ENCODE measurements at places on chromosomes 7 and 10.
A peak's percentile ranks its signal among the peaks of the same experiment; 100 is the strongest.

- no peak for DNase-seq
These were observed 63.5 kb downstream of the COBL start for GRCh38 chr7:51253157-51253556.

GRCh38 chr10:95476469-95477174 is 84.5 kb downstream of the SORBS1 start:
- no peak for DNase-seq

GRCh38 chr7:95517870-95518269 is 32.1 kb downstream of the ASB4 start:
- no peak for DNase-seq

DNA sequence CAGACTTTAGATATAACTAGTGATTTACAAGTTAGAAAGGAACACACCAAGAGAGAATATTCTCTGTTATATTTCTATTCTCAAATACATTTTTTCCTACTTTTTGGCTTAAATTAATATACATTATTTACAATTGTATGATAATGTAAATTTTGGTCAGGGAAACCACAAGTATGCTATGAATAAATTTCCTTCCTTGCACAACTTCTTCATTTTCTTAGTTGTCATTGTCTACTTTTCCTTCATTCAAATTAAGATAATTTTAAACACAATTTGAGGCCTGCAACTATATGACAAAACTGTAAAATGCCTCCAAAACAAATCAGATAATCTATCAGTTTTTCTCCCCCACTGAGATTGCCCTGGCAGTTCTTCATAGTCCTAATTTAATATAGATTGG is 131.3 kb downstream of the CDK14 start:
- no peak for DNase-seq

DNA sequence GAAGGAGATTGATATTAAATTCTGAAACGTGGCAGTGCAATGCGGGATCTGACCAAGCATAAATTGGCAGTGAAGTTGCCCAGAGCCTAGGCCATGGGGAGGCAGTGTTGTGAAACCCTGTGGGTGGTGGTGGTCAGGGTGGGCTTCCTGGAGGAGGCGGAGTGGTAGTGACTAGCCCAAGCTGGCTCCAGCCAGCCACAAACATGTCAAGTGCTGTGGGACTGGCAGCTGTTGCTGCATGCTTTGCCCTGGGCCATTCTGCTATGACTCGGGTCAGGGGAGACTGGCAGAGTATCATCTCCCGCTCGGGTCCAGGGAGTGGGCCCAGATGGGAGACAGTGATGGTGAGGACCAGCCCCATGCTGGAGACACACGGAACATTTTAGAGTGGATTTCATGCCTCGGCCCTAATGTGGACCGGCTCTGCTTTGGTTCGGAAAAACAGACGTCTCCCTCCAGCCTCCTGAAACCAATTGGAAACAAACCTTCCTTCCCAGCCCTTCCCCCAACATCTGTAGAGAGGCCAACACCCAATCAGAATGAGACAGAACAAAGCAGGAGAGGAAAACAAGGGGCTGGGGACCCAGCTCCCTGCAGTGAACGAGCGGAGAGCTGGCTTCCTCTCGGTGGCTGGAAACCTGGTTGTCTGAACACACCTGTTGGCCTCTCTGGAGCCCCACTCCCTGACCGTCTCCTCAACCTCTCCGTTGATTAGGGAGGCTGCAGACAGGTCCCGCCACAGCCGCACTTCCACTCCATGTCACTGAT is 58.2 kb downstream of the TMEM270 start:
- DNase-seq: no peak

DNA sequence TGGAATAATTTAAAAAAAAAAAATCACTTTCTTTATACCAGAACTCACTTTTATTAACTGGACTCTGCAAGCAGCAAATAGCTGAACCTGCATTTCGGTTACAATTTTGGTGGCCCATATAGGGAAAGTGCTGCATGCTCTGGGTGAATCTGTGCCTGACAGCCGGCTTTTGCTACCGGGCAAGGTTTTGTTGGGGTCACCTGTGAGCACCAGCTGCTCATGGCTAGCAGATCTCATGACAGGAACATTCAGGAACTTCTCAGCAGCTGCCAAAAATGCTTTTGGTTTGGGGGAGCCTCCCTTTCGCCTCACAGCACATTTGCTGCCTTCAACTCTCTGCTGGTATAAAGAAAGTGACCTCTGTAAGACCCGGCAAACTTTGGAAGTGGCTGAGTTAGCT is 13.2 kb upstream of the CREB3L2 start:
- no peak for DNase-seq

- DNase-seq: no peak
These were observed 62.8 kb upstream of the PRKCQ start for GRCh38 chr10:6642876-6643275.

- no peak for DNase-seq
These were observed 157.9 kb upstream of the ZMIZ1 start for GRCh38 chr10:78910886-78911285.

- no peak for DNase-seq
These were observed 5.8 kb downstream of the ZNF365 start for GRCh38 chr10:62380016-62380415.

DNA sequence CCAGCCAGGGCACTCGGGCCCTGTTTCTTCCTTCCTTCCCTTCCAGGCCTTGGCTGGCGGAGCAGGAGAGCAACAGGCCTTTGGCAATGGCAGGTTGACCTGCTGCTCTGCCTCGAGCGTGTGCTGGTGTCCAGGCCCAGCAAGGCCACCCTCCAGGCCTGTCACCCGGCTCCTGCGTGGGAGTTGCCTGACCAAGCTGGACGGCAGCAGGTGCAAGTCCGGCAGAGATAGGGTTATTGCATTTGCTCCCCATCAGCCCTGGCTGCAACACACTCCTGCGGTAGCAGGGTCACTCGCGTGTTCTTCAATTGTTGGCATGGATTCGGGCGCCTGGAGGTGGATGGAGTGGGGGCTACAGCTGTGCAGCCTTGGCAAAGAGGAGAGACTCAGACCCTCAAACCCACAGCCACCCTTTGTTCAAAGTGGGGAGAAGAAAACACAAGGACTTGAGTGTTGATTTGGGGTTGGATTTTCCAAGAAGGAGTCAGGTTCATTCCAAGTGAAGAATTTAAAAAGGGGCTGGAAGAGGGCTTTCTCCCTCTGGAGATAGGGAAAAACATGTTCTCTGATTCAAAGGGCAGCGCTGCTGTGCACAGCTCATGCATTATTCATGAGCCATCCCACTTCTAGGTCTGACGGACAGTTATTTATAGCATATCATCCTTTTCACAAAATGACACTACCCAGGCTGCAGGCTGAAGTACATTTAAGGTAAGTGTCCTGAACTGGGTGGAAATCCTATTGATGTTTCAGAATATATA is 64.2 kb upstream of the PITRM1 start:
- DNase-seq: no peak

GRCh38 chr7:114691605-114692004 is 230.3 kb upstream of the MDFIC start:
- peak; percentile 29 for DNase-seq

DNA sequence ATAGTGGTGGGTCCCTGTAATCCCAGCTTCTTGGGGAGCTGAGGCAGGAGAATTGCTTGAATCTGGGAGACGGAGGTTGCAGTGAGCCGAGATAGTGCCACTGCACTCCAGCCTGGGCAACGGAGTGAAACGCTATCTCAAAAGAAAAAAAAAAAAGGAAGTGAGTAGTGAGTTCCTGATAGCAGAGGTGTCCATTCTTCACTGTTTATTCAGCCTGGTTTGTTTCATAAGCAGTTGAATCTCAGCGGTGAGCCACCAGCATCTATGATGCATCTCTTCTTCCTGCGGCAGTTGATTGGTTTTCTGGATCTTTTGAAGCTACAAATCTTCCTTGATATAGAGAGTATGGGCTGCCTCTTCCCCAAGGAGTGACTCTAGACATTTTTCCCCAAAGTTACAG is 316.1 kb upstream of the MTPN start:
- DNase-seq: no peak

DNA sequence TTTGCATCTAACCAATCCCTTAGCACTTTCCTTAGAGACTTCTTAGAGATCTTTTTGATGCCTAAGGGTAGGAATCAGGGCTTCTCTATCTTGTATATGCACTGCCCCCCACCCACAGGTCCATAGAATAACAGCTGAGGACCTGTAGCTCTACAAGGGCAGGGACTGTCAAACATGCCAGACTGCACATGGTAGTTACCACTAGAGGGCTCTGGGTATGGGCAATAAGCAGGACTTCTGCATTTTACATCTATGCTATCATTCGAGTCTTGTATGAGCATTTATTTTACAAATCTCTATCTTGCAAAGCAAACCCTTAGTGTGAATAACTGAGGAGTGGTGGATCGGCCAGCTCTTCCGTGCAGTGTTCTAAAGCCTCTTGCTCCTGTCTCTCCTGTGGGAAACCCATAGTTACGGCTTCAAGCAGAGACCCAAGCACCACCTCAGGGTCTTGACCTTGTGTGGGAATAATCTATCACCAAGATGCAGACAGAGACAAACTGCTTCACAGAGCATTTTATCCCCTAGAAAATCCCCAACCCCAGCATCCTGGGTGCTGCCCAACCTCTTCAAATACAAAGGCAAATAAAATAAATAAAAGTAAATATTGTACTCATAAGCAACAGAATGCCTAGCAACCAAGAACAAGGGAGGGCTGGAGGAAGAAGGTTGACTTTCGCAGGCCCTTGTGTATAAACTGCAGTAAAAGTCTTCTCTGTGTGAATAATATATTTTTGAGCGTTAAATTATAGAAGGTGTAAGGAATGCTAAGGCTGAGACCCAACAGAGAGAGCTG is 219.3 kb downstream of the WDR11 start:
- DNase-seq: no peak

DNA sequence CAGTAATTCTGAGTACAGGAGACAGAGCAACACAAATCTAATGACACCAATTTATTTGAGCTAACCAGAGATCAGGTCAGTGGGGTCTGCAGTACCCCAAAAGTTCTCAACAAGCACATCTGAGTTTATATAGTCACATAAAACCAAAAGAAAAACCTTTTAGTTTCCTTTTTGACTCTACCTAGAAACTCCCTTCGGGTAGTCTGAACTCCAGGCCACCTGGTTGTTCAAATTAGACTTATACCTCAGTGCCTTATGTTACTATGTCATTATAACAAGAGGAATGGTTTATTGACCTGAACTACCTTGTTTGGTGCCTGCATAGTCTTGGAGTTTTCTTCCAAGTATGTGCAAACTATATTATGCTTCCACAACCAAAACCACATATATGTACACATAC is 14.6 kb downstream of the ZCWPW1 start:
- no peak for DNase-seq

DNA sequence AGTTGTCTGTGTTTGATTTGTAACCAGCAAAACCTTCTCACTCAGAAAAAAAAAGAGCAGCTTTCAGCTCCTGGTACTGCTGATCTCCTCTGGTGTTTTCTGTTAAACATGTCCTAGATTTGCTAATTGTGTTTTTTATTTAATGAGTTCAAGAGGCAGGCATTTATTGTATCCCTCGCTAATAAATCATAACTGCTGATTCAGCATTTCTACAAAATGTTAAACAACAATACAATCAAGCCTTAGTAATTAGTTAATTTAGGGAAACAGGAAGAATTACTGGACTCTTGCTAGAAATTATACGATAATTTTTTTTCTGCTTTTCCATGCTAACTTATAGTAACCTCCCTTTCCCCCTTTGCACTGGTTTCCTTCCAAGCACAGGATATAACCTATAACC is 66.8 kb upstream of the NRP1 start:
- no peak for DNase-seq

DNA sequence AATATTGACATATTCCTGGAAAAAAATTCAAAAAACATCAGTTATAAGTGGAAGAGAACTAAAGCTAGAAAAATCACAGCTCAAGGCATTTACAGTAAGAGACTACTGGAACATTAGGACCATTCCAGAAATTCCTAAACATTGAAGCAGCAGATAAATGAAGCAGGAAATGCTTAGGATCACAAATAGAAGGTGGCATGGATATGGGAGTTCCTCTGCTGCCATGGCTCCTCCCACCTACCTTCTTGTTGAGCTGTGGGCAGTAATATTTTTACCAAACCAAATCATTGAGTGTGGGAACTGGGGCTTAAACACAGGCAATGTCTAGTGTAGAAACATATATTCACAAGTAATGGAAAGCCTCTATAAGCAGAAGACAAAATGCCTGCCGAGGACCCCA is 292.8 kb downstream of the ANKRD7 start:
- DNase-seq: no peak

GRCh38 chr10:130748409-130749057 is 563.0 kb downstream of the TCERG1L start:
- DNase-seq: no peak

- DNase-seq: no peak
These were observed 280.9 kb upstream of the IGFBP3 start for GRCh38 chr7:46201961-46202360.

DNA sequence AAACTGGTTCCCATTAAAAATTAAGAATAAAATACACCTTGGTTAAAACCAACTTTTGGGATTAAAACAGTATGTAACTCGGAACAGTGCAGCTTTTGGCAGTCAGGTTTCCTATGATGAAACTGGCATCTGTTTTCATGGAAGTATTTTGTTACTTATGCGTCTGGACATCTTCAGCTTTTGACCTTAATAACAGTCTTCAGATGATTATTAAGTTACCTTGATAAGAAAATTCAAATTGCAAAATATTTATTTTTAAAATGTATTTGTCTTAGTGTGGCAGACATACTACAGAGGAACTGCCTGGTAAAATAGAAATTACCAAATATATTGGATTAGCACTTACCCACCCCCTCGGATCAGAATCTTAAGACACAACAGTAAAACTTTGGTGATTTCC is 100.0 kb downstream of the ITGB8 start:
- DNase-seq: no peak

DNA sequence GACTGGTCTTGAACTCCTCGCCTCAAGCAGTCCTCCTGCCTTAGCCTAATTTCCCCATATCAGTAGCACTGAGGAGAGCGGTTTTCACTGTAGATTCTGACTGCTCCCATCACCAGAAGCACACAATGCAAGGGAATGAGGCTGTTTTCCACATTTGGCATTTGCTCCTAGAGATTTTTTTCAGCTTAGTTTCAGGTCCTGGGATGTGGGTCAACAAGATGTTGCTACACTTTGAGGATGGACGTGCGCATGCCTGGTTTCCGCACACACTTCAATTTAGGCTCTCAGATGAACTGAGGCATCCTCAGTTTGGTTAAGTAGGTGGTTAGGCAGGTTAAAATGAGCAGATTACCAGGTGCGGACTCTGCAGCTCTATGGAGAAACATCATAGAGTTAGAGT is 287.1 kb upstream of the LYZL1 start:
- DNase-seq: no peak

GRCh38 chr10:15166325-15166724 is 2.2 kb downstream of the NMT2 start:
- DNase-seq: no peak

DNA sequence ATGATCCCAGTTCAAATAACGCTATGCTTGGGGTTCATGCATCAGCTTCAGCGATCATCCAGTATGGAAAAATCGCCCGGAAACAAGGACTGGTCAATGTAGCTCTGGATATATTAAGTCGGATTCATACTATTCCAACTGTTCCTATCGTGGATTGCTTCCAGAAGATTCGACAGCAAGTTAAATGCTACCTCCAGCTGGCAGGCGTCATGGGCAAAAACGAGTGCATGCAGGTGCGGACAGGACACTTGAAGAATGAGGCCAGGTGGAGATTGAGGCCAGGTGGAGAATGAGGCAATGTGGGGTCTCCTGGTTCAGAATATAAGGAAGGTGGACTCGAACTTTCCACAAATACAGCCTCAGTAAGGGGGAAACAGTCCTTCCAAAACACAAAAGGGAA is 105.8 kb downstream of the TRRAP start:
- no peak for DNase-seq

Data from NCI-H1694 (cell line).